ENCODE measurements at places on chromosomes 7 and 10.

- DNase-seq: no peak
Measured at GRCh38 chr10:100229819-100230422, 525 bp upstream of the CHUK start.

- no peak for DNase-seq
Measured at GRCh38 chr10:91378061-91378460, 32.1 kb upstream of the HECTD2 start.

DNA sequence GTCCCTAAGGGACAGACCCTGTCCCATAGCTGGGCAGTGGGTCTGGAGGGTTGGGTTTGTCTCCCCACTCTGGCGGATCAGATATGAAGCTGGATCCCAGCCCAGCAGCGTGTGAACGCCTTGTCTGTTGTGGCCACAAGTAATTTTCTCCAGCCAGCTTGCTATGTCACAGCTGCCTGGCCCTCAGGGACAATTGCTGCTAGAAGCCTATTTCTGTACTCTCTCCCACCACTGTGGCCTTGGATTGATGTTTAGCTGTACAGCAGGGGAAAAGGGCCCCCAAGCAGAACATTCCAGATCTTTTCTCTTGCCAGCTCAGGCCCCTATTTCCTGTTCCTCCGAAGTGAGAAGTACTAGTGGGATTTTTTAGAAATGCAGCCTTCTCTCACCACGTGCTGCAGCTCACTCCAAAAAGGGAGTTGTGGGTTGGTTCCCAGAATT lies 53.5 kb upstream of the WAC start:
- peak; percentile 3 for DNase-seq

- DNase-seq: no peak
Measured at GRCh38 chr7:157016024-157016351, 5.5 kb upstream of the MNX1 start.

- DNase-seq: peak; percentile 60
Measured at GRCh38 chr7:128909625-128910568, 612 bp downstream of the KCP start.

- DNase-seq: no peak
Measured at GRCh38 chr7:22372863-22373262, 15.9 kb upstream of the RAPGEF5 start.

DNA sequence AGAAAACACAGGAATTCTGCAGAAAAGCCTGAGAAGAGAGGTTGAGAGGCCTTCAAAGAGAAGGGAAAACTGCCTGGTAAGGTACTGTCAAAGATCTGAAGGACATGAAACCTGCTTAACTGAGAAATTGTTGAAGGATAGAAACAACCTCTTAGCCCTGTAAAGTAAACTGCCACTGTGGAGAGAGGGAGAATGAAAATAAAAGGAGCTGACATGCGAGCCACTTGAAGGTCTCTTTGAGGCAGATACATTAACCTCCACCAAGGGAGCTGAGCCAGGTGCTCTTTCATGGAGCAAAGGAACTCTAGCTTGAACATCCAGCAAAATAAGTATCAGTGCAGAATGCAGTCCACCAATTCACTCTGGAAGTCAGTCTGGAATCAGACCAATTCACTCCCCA lies 108.8 kb upstream of the FEZF1 start:
- DNase-seq: no peak

DNA sequence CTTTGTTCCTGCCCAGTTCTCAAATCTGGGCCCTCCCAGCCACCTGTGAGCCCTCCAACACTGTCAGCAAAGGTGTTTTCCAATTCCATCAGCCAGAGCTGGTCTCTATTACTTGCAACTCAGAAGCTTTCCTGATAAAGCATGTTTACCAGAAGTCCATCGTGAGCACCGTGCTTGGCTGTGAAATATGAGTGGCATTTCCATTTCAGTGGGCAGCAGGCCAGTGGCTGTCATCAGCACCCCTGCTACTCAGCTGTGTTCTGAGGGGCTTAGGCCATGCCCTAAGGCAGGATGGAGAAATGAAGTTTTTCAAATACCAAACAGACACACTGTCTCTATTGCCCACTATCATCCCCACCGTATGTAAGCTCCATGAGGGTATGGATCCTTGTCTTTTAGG lies 12.7 kb upstream of the BNIP3 start:
- no peak for DNase-seq

DNA sequence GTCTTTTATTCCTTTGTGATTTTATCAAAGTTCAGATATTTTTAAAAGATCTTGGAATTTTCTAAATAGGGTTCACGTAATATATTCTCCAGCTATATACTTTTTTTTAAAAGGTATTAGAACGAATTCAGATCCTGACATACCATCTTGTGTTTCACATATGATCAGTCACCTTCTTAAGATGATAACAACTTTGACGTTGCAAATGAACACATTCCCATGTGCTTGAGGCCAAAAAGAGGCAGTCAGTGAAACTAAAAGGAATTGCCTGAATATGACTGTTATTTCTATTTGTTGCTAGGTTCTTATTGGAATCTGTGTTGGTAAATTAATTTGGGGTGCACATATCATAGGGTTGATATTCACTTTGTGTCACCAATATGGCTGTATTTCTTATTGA lies 310.1 kb downstream of the MDFIC start:
- no peak for DNase-seq

- no peak for DNase-seq
Measured at GRCh38 chr10:21022821-21023220, 125.7 kb upstream of the NEBL start.

- DNase-seq: no peak
Measured at GRCh38 chr10:66822801-66823200, 103.0 kb upstream of the LRRTM3 start.

GRCh38 chr7:2084331-2084730 lies 148.4 kb downstream of the MAD1L1 start:
- no peak for DNase-seq

GRCh38 chr10:58631715-58632114 lies 119.0 kb downstream of the BICC1 start:
- no peak for DNase-seq

GRCh38 chr10:133444342-133445267 lies 9.1 kb upstream of the SCART1 start:
- no peak for DNase-seq

- DNase-seq: no peak
Measured at GRCh38 chr7:106112972-106113421, 885 bp upstream of the SYPL1 start.

GRCh38 chr10:99661377-99661763 lies 2.1 kb downstream of the ENTPD7 start:
- DNase-seq: peak; percentile 80

GRCh38 chr7:139095194-139095659 lies 14.3 kb downstream of the ZC3HAV1 start:
- DNase-seq: no peak

- no peak for DNase-seq
Measured at GRCh38 chr7:51060536-51060935, 256.1 kb downstream of the COBL start.

DNA sequence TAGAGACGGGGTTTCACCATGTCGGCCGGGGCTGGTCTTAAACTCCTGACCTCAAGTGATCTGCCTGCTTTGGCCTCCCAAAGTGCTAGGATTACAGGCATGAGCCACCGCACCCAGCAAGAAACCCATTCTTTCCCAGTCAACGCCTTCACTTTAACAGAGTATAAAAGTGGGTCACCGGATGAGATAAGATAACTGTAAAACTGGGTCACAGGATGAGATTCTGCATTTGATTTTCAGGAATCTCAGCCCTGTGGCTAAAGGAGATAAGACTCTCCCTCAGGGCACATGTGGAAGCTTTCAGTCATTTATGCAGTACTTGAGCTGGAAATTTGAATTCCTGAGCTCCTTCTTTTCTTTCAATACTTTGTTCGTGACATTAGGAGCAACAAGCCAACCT lies 70.8 kb downstream of the LRRC17 start:
- DNase-seq: no peak

- DNase-seq: peak; percentile 97
Measured at GRCh38 chr10:123583639-123584418, 82.3 kb upstream of the GPR26 start.

DNA sequence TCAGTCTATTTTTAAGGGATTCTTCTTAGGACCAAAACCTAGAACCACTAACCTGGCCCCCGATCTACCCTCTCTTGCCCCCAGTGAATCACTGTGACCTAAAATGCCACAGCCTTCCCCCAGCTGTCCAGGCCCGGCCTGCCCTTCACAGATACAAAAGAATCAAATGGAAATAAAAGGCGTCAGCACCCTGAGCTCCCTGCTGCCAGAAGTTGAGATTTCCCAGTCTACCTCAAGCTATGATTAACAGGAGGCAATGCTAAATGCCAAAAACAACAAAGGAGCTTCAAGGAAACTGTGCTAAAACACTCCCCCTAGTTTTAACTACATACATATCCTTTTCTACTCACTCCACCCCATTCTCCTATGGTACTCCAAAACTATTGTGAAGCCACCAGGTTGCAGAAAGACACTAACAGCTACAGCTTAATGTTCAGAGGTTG lies 67.8 kb downstream of the GSAP start:
- peak; percentile 64 for DNase-seq

- DNase-seq: no peak
Measured at GRCh38 chr7:140019606-140020005, 43.1 kb downstream of the PARP12 start.

- DNase-seq: no peak
Measured at GRCh38 chr7:14177876-14178275, 188.4 kb upstream of the ETV1 start.

GRCh38 chr10:108425283-108425964 lies 1260.9 kb upstream of the SORCS1 start:
- DNase-seq: peak; percentile 6

DNA sequence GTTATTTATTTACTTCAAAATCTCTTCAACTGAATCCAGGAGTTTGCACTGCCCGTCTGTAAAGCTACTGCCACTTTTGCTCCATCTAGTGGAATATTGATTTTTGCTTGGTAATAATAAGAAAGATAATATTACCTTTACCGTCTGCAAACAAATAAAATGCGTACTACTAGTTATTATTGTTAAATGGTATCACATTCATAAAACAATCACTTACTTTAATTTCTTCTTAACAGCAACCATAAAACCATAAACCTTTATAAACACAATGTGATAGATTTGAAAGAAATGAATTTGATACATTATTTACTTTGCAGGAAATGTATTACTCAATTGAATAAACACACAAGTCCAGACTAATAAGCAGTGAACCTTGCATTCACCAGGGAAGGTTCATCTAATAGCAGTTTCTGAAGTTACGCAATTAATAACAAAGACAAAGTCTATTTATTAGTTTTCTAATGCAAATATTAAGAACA lies 6.4 kb downstream of the AGMO start:
- DNase-seq: peak; percentile 66

- no peak for DNase-seq
Measured at GRCh38 chr10:123999261-123999660, 94.1 kb downstream of the CHST15 start.

GRCh38 chr10:126544565-126544964 lies 125.9 kb downstream of the C10orf90 start:
- DNase-seq: no peak

- no peak for DNase-seq
Measured at GRCh38 chr10:58712141-58712540, 199.5 kb downstream of the BICC1 start.

GRCh38 chr10:129424978-129425377 lies 42.1 kb upstream of the MGMT start:
- DNase-seq: no peak

DNA sequence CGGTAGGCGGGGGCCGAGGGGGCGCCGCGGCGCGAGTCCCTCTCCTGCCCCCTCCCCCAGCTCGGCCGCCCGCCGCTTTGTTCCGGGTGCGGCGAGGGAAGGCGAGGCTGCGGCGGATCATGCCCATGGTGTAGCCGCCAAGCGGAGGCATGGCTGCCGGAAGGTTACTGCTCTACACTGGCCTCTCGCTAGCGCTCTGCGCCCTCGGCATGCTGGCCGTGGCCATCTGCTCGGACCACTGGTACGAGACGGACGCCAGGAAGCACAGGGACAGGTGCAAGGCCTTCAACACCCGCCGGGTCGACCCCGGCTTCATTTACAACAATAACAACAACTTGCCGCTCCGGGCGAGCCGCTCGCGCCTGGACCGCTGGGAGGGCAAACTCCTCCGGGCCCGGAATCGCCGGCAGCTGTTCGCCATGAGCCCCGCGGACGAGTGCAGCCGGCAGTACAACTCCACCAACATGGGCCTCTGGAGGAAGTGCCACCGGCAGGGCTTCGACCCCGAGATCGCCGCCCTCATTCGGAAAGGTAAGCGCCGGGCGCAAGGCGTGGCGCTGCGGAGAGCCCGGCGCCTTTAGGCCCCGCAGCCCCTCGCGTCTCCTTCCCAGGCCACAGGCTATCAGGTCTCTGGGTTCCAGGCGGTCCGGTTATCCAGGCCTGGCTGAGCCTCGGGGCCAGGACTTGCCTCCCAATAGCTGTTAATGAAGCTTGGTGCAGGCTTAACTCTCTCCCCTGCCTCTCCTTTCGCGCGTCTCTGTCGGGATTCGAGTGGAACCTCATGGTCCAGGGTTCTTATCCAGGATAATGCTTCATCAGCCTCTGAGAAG lies 513 bp downstream of the TMEM178B start:
- DNase-seq: peak; percentile 19

GRCh38 chr10:88230251-88230650 lies 352.9 kb downstream of the RNLS start:
- no peak for DNase-seq

- no peak for DNase-seq
Measured at GRCh38 chr7:152723364-152723763, 36.2 kb upstream of the ACTR3B start.

GRCh38 chr10:14621037-14621436 lies 153.7 kb downstream of the FAM107B start:
- DNase-seq: peak; percentile 73

- DNase-seq: no peak
Measured at GRCh38 chr7:4951304-4951703, 7.7 kb downstream of the MMD2 start.

DNA sequence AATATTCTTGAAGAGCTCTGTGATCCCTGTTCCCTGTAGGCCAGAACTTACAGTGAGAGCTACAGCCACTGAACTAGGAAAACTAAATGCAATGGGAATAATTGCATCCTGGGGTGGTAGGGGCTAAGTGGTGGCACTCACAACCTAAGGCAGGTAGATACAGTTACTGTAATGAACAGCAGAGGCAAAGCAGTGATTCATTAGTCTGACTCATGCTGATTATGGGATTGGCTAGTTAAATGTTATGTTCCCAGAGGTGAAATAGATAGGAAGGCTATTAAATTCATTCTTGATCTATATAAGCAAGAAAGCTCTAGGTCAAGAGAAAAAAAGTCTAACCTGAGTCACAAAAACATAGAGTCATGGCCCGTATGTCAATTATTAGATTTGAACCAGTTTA lies 173.1 kb upstream of the MALRD1 start:
- no peak for DNase-seq

DNA sequence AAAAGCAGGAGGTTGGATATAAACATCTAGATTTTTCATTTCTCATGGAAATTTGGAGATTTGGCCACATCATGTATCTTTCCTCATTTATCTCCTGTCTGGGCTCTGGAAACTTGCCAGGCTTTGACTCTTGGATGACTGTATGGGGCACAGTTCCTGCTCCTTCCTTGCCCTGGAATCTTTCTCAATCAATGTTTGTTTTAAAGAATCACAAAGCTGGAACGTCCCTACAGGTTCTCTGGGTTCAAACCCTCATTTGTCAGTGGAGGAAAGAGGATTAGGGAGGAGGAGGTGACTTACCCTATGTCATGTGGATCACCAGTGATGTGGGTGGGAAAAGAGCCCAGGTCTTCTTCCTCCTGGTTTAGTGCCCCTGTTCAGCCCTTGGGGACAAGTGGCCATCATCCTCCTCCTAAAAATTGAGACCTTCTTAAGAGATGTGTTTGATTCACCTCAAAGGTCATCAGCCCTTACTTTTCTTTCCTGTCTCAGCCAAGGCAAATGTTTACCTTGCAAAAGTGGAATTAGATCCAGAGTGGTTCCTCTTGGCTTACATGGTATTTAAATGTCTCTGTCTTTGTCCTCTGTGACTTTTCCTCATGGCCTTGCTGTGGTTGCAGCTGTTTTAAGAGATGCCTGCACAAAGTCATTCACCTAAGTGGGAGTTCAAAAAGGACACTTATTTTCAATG lies 38.8 kb upstream of the PDZD8 start:
- no peak for DNase-seq

Data from adipocyte (in vitro differentiated cells).